ENCODE measurements at places on chromosomes 7 and 10. TPM values are rescaled to one million over a fixed set of nuclear protein-coding genes. Genes with fewer than 3 reads are reported as not detected.

- no peak overlapping the region for H3K4me3 ChIP-seq
- H3K4me1 ChIP-seq = no peaks in the 10 kb centered on the region
- DNase-seq = no peak
- no peak overlapping the region for H3K27ac ChIP-seq
- peaks cover 41% of the 10 kb centered on the region for H3K27me3 ChIP-seq
Observed at GRCh38 chr10:70936111-70936510, 47.7 kb upstream of the PCBD1 start.

DNA sequence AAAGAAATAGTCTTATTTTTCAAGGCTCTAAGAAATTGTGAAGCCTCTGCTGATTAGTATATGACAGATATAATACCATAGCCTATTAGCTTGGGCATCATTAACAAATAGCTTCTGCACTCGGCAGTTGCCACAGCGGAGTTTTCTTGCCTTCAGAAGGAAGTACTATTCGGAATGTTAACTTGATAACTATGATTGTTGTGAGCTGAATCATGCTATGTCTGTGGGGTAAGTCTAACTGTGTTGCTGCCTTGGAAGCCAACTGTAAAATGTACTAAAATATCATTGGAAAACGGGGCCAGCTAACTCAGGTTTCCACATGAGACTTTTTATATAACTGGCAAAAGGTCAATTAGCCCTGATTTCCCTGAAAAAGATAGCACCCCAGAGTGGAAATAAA is 93.2 kb downstream of the TWIST1 start:
- DNase-seq = no peak
- no peak overlapping the region for H3K27ac ChIP-seq
- H3K4me3 ChIP-seq = no peak overlapping the region
- no peaks in the 10 kb centered on the region for H3K27me3 ChIP-seq

DNA sequence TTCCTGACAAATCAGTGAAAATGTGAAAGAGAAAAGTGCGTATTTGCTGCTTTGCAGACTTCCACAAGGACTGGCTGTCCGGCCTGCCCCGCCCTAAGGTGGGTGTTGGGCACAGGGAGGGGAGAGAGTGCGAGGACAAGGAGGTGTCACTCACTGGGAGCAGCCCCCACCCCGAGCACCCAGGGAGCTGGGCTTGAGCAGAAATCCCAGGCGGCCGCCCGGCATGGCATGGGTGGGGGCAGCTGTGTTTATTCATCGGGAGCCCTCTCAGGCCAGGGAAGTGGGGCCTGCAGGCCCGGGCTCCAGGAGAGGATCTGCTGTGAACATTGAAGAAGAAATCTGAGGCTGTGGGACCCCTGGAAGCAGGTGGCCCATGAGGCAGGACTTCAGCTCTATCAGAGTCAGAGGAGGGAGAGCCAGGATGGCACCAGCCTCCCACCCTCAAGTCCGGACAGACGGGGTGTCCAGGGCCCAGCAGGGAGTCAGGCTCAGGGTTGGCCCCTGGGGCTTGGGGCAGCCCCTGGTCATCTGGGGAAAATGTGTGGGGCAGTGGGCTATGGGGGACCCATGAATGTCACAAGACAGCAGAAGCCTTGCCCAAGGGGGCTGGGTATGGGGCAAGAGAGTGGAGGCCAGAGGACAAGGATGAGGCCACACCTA is 164.4 kb upstream of the PPP2R2D start:
- no peaks in the 10 kb centered on the region for H3K27me3 ChIP-seq
- H3K4me3 ChIP-seq = no peak overlapping the region
- H3K36me3 ChIP-seq = no peaks in the 10 kb centered on the region
- no peak overlapping the region for H3K27ac ChIP-seq
- DNase-seq = no peak

DNA sequence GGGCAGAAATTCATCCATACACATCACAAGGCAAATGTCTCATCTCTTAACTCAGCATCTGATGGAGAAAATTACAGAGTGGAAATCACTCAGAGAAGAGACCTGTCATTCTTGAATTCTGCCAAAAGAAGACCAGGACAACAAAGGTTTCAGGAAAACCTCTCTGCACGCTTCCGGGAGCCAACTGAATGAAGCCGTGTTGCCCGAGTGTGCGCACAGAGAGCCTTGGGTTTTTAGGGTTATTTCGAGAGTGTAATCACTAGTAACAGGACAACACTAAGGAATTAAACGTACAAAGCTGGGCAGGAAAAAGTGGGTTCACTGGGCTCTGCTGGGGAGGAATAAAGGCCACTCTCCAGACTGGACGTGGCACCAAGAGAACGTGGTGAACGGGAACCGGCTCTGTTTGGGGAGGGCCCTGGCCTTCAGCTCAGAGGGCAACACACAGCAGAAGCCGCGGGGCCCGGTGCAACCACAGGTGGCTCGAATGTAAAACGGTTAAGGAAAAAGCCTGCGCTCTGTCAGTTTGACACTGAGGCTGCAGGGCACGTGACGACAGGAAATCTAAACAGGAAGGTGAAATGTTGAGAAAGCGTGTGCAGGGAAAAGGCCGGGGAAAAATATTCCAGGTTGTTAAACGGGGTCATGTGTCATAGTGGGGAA is 331.5 kb downstream of the DNAJB6 start:
- H3K27me3 ChIP-seq = peaks cover 56% of the 10 kb centered on the region
- no peaks in the 10 kb centered on the region for H3K4me1 ChIP-seq
- no peak overlapping the region for H3K4me3 ChIP-seq
- H3K27ac ChIP-seq = no peak overlapping the region
- H3K36me3 ChIP-seq = no peaks in the 10 kb centered on the region

DNA sequence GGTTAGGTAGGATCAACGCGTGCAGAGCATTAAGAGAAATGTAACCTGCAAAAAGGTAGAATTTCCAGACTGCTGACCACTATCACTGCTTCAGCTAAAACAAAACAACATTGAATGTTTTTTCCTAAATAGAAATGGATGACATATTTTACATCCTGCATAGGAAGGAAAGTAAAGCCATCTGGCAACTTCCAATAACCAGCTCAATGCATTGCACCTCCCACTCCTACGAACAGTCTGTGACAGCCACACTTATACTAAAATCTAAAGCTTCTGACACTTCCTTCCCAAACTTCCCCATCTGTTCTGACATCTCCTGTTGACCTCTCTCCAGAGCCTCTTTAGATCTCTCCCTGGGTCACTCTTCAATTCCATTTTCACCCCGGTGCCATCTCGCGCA is 47.1 kb downstream of the NRCAM start:
- H3K4me3 ChIP-seq = no peak overlapping the region
- peaks cover 5% of the 10 kb centered on the region for H3K4me1 ChIP-seq
- no peaks in the 10 kb centered on the region for H3K36me3 ChIP-seq

- H3K27me3 ChIP-seq = no peaks in the 10 kb centered on the region
- H3K4me3 ChIP-seq = no peak overlapping the region
- H3K36me3 ChIP-seq = peaks cover 3% of the 10 kb centered on the region
- DNase-seq = no peak
Observed at GRCh38 chr7:7157177-7157886, 25.0 kb upstream of the C1GALT1 start.

DNA sequence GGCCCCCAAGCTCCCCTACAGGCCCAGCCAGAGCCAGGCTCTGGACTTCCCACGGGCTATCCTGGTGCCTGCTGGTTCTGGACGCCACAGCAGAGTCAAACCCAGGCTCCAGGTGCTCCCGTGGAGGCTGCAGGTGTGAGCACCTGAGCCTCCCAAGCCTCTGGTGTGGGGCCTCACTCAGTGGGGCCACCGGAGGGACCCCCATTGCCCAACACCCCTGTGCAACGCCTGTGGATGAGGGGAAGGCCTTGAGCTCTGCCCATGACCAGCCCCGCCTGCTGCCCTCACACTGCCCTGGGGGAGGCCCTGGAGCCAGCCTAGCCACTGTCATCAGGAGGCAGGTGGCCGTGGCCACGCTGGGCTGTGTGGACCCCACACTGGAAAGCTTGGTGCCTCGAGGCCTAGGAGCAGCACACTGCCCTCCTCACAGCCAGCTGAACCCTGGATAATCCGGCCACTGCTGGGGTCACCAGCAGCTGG is 229.3 kb downstream of the MAD1L1 start:
- no peak overlapping the region for H3K4me3 ChIP-seq
- H3K36me3 ChIP-seq = peaks cover 2% of the 10 kb centered on the region
- no peaks in the 10 kb centered on the region for H3K27me3 ChIP-seq
- H3K27ac ChIP-seq = no peak overlapping the region
- no peak for DNase-seq
- H3K4me1 ChIP-seq = no peaks in the 10 kb centered on the region

GRCh38 chr10:98533746-98534445 is 87.2 kb upstream of the HPS1 start:
- H3K4me3 ChIP-seq = no peak overlapping the region
- no peak for DNase-seq
- no peak overlapping the region for H3K27ac ChIP-seq
- H3K36me3 ChIP-seq = no peaks in the 10 kb centered on the region
- peaks cover 12% of the 10 kb centered on the region for H3K27me3 ChIP-seq

The CPXM2 gene
- 0.18 TPM for total RNA-seq

DNA sequence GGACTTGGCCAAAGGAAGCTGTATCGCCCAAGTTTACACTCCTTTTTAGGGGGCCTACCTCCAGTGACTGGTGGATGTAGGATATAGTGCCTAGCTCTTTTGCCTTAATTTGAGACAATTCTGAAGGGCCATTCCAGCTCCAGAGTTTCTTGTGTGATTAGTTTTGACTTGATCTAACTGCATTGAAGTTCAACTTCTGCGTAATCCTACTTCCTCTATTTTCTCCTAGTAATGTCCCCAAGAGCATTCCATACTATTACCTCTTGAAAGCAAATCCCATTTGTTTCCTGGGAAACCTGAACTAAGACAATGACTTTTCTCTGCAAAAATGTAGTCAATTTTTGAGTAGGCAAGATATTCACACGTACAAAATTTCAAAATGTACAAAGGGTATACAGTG is 4.7 kb upstream of the H2AZ2 start:
- peaks cover 2% of the 10 kb centered on the region for H3K4me1 ChIP-seq
- H3K27me3 ChIP-seq = no peaks in the 10 kb centered on the region
- no peak overlapping the region for H3K27ac ChIP-seq

The ZSCAN25 gene
- 26.4 TPM for total RNA-seq

DNA sequence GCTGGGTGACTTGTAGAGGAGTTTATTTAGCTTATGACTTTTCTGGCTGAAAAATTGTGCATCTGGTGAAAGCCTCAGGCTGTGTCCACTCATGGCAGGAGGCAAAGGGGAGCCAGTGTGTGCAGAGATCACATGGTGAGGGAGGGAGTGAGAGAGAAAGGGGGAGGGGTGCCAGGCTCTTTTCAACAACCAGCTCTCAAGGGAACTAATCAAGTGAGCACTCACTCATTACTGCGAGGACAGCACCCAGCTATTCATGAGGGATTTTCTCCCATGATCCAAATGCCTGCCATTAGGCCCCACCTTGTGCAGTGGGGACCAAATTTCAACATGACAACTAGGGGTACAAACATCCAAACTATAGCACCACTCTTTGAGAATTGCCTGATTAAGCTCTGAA is 590.2 kb downstream of the MAGI2 start:
- no peaks in the 10 kb centered on the region for H3K36me3 ChIP-seq
- H3K27me3 ChIP-seq = no peaks in the 10 kb centered on the region

DNA sequence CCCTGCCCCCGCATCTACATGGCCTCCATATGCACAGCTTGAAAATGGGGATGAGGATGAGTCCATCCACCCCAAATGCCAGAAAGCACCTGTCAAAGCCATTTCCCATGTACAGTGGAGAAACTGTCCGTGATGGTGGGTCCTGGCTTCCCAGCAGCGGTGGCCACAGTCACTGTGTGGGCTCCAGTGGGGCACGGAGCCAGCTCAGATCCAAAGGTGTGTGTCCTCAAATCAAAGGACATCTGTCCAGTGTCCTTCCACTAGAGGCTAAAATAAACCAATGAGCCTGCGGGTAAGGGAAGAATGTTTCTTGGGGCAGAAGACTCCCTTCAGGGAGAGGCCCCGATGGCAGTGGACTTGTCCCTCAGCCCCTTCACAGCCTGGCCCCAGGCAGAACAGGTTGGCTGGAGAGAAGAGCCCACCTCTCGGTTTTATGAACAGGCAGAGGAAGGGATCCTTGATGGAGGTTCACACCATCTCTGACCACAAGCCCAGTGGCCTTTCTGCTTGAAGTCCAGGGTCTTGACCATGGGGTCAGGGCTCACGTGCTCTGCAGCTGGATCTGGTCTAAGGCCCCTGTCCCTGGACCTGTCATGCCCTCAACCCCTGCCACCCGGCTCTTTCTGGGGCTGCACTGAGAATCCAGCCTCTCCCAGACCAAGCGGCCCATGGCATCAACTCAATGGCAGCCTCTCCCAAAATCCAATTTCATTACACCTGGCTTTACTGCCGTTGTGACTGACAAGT is 106.9 kb downstream of the TCERG1L start:
- H3K36me3 ChIP-seq = no peaks in the 10 kb centered on the region
- DNase-seq = no peak
- peaks cover 4% of the 10 kb centered on the region for H3K27me3 ChIP-seq
- H3K4me1 ChIP-seq = no peaks in the 10 kb centered on the region
- H3K27ac ChIP-seq = no peak overlapping the region

The ODAD2 gene
- 0.78 TPM for total RNA-seq

DNA sequence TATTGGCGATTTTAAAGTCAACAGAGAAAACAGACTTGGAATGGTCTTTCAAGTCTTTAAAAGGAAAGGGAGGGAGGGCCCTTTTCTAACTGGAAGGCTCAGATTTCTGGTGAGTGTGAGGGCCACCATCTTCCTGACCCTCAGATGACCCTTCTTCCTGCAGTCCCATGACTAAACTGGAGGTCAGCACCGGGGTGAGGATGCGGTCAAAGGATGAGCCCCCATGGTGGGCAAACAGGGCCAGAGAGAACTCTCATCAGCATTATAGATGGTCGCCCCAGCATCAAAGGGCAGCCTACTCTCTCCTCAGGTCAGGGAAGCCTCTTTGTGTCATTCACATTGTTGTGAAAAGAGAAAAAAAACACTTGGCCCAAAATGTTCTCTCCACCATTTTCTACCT is 219.2 kb downstream of the LRMDA start:
- H3K4me3 ChIP-seq = no peak overlapping the region
- peak overlapping the region; percentile 29 for H3K27ac ChIP-seq
- H3K4me1 ChIP-seq = peaks cover 9% of the 10 kb centered on the region
- peaks cover 4% of the 10 kb centered on the region for H3K27me3 ChIP-seq
- no peaks in the 10 kb centered on the region for H3K36me3 ChIP-seq

DNA sequence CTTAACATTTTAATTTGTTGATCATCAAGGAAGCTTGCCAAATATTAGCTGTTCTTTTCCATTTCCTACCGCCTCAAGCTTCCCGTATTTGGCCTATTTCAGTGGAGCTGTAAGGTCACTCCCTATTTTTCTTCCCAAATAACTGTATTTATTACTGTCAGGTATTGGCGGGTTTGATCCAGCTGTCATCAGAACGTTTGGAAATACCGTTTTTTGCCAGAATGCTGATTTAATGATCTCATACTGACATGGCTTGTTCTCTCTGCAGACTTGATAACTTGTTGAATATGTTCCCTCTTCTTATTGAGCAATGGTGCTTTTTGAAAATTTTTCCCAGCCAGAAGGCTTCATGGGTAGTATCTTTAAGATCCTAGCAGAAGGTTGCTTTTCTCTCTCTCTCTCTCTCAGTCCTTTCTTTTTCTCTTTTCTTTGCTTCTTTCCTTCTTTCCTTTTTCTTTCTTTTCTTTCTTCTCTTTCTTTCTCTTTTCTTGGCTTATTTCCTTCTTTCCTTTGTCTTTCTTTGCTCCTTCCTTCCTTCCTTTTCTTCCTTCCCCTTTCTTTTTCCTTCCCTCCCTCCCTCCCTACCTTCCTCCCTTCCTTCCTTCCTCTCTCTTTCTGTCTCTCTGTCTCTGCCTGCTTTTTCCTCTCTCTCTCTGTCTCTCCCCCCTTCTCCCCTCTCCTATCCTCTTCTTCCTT is 42.1 kb downstream of the CUX1 start:
- H3K27ac ChIP-seq = no peak overlapping the region
- peaks cover 2% of the 10 kb centered on the region for H3K36me3 ChIP-seq
- no peak overlapping the region for H3K4me3 ChIP-seq
- H3K4me1 ChIP-seq = peaks cover 42% of the 10 kb centered on the region
- DNase-seq = no peak
- no peaks in the 10 kb centered on the region for H3K27me3 ChIP-seq
